K562 (cell line): ENCODE measurements at places on chromosomes 5 and 9. TPM values are rescaled to one million over a fixed set of nuclear protein-coding genes. Genes with fewer than 3 reads are reported as not detected.

Gene ADGRD2
- total RNA-seq, result not detected in 2 replicates

- H3K27me3 ChIP-seq, result no peaks in the 10 kb centered on the region
- DNase-seq, result peak; percentile 39
- peaks cover under 1% of the 10 kb centered on the region; the same call in 1 of the 3 replicates for H3K36me3 ChIP-seq
- peaks cover 3% of the 10 kb centered on the region for H3K4me1 ChIP-seq
- H3K27ac ChIP-seq, result no peak overlapping the region
Observed at GRCh38 chr9:27530915-27531755, 1.5 kb upstream of the MOB3B start.

- no peaks in the 10 kb centered on the region for H3K36me3 ChIP-seq
- H3K4me1 ChIP-seq, result no peaks in the 10 kb centered on the region; the same call in 1 of the 2 replicates
- peaks cover 13% of the 10 kb centered on the region for H3K27me3 ChIP-seq
- H3K27ac ChIP-seq, result no peak overlapping the region
- H3K4me3 ChIP-seq, result no peak overlapping the region
- no peak for DNase-seq
Observed at GRCh38 chr9:116187570-116188170, 34.1 kb downstream of the PAPPA start.

GRCh38 chr5:94901191-94901979 is 282.9 kb downstream of the SLF1 start:
- no peaks in the 10 kb centered on the region for H3K36me3 ChIP-seq
- no peaks in the 10 kb centered on the region for H3K4me1 ChIP-seq
- H3K4me3 ChIP-seq, result no peak overlapping the region
- no peaks in the 10 kb centered on the region for H3K27me3 ChIP-seq
- no peak for DNase-seq

DNA sequence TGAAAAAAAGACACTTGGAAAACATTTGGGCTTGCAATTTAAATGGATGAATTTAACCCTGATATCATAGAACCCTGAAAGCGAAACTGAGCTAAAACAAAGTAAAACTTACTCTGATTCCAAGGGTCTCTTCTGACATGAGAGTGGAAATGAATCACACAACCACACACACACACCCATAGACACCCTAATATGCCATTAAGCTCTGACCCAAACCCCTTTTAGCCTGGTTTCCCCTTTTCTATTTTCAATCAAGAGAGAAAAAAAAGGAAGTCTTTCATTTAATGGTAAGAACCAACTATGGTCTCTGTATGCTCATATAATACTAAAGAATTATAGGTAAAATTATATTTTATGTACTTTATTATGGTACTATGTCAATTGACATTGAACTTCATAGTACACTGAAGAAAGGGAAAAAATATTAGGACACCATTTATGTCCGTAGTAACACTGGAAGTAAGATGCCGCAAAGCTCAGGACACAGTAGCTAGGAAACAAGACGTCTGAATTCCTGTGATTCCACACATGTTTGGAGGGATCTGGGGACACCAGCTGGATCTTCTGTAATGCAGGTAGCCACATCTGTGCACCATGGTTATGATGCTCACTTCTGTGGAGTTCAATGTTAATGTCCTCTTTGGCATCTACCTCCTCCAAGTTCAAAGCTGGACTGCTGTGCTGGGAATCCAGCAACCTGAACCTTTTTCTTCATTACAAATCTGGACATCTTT is 95.8 kb downstream of the PCSK1 start:
- H3K4me3 ChIP-seq, result no peak overlapping the region
- H3K4me1 ChIP-seq, result peaks cover 4% of the 10 kb centered on the region; the same call in 2 of the 3 replicates
- H3K27ac ChIP-seq, result no peak overlapping the region

Gene TNFSF15
- total RNA-seq, result not detected in 2 replicates

DNA sequence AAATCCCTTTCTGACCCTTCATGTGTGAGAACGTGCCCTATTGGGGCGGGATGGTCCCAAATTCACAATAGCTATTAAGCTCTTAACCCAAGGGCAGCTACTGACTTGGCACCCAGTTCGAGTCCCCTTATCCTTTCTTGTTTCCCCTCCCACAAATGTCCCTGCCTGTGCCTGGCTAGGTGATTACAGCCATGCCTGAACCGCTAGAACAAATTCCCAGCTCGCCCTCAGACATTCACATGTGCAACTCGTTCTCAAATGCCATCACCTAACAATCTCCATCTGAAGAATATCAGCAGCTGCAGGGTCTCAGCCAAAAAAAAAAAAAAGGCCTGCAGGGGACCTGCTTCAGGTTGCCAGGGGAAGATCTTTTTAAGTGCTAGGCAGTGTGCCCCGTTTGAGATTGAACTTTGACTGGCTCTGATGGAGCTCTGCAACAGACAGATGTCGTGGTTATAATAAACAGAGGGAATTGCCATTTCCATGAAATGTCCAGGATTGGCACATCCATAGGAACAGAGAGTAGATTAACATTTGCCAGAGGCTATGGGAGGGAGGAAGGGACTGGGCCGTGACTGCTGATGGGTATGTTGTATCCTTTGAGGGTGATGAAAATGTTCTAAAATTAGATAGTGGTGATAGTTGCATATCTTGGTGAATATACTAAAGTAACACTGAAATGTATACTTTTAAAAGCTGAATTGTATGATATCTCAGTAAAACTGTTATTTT is 347.2 kb upstream of the WWC1 start:
- no peaks in the 10 kb centered on the region for H3K27me3 ChIP-seq
- no peaks in the 10 kb centered on the region for H3K4me1 ChIP-seq
- H3K4me3 ChIP-seq, result no peak overlapping the region
- no peaks in the 10 kb centered on the region for H3K36me3 ChIP-seq

Gene LHX2
- 0.07 TPM in 1 of 2 replicates, not detected in the other for total RNA-seq

Gene ENHO
- total RNA-seq, result 0.24 TPM in 1 of 2 replicates, not detected in the other

Gene SLC12A2
- total RNA-seq, result 17.5 and 19.7 TPM in 2 replicates

DNA sequence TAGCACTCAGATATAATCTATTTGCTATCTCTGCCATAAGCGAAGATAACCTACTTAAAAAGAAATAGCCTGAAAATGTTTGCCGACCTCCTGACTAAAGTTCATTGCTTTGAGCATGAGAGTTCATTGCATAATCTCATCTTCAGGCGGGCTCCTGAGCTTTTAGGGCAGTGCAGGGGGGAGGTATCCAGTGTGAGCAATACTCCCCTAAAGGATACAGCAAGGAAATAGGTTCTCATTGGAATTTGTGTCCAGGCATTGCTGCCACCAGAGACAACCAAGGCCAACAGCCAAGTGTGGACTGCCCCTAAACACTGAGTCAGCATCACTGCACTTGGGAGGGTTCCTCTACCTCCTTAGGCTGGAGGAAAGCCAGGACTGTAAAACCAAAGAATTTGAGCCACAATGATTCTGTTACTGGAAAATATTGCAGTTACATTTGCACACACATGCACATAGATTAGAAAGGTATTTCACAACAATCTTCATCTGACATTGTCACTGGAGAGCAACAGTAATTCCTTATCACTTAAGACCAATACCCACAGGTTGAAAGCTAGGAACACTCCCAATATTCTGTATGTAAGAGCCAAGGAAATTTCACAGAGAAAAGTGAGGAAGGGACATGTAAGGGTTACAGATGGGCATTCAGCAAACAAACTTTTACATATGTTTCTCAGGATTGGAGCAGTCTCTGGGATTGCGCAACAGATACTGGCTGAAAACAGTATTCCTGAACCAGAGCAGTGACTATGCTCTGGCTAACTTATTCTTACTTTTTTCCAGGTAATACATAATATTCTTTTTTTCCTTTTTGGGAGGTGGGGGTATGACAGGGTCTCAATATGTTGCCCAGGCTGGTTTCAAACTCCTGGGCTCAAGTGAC is 98.6 kb upstream of the TLE1 start:
- H3K4me3 ChIP-seq, result no peak overlapping the region
- DNase-seq, result no peak
- no peaks in the 10 kb centered on the region for H3K27me3 ChIP-seq
- H3K27ac ChIP-seq, result no peak overlapping the region
- no peaks in the 10 kb centered on the region for H3K4me1 ChIP-seq
- H3K36me3 ChIP-seq, result no peaks in the 10 kb centered on the region

Gene GFRA3
- not detected in 2 replicates for total RNA-seq

DNA sequence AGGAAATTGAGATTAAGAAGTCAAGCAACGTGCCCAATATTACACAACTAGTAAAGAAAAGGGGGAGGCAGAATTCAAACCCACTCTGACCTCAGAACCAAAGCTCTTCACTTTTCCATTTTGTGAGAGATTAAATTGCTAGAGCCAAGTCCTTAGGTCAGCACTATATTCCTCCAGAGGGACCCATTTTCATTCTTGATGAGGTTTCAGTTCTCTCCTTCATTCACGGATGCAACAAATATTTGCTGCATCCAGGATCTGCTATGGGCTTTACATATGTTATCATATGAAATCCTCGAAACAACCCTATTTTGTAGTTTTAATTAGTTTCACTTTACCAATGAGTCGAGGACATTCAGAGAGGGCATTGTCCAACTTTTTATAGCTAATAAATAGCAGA is 239.2 kb downstream of the EFNA5 start:
- no peak for DNase-seq
- H3K4me3 ChIP-seq, result no peak overlapping the region
- H3K4me1 ChIP-seq, result no peaks in the 10 kb centered on the region
- no peaks in the 10 kb centered on the region for H3K27me3 ChIP-seq

Gene RNF180
- total RNA-seq, result not detected in 2 replicates

DNA sequence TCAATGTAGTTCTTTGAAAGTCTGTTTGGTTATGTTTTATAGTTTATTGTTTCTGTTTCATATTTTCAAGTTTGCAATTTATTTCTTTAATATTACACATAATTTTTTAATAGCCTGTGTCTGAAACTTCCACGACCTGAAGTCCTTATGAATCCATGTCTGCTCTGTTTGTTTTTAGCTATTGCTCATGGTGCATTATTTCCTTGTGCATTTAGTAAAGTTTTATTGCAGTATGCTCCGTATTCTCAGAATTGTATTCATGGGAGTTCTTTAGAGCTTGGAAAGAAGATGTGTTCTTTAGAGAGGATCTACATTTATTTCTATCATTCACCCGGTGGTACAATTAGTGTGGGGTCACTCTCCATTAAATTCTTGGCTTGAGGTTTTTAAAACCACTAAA is 133.2 kb upstream of the NFIB start:
- no peak for DNase-seq
- no peaks in the 10 kb centered on the region; the same call in 2 of the 3 replicates for H3K27me3 ChIP-seq
- no peaks in the 10 kb centered on the region for H3K36me3 ChIP-seq
- no peaks in the 10 kb centered on the region; the same call in 1 of the 2 replicates for H3K4me1 ChIP-seq
- H3K27ac ChIP-seq, result no peak overlapping the region
- H3K4me3 ChIP-seq, result no peak overlapping the region
